ENCODE measurements at places on chromosomes 2 and 18.

DNA sequence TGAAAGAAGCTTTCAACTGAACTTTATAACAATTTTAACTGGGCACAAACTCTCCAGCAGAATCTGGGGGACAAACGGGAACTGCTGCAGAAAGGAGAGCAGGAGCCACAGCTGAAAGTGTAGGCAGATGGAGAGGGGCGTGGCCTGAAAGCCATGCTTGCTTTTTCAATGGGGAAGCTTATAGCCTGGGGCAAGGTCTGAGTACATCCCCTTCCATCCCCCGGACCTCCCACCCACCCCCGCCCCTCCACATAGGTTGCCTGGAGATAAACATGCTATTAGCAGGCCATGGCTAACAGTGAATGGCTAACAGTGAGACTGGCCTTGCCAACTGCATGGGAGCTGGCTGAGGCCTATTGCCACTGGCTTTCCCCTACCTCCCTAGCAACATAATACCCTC, 317.9 kb upstream of the TANK start:
- no peaks in the 10 kb centered on the region for H3K27me3 ChIP-seq
- no peaks in the 10 kb centered on the region for H3K36me3 ChIP-seq
- no peak for DNase-seq
- no peak overlapping the region for H3K4me3 ChIP-seq

DNA sequence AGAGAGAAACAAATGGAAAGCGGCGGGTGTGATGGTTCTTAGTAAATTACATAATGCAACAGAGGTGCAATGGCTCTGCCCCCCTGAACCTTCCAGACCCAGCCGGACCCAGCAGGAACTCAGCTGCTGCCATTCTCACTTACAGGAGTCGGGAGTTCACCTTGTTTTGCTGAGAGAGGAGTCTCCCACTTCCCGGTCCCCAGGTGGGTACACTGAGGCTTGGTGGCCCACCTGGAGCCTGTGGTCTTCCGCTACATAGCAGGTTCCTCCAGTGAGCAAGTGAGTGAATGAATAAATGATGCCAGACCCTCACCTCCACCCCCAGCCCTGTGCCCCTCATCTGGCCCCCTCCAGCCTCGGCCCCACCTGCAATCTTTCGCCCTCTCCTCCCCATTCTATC, 11.2 kb downstream of the BIN1 start:
- no peak overlapping the region for H3K4me3 ChIP-seq
- peak overlapping the region; percentile 69 for H3K27ac ChIP-seq
- H3K36me3 ChIP-seq, result no peaks in the 10 kb centered on the region
- peaks cover 65% of the 10 kb centered on the region for H3K4me1 ChIP-seq
- H3K27me3 ChIP-seq, result no peaks in the 10 kb centered on the region
- no peak for DNase-seq

DNA sequence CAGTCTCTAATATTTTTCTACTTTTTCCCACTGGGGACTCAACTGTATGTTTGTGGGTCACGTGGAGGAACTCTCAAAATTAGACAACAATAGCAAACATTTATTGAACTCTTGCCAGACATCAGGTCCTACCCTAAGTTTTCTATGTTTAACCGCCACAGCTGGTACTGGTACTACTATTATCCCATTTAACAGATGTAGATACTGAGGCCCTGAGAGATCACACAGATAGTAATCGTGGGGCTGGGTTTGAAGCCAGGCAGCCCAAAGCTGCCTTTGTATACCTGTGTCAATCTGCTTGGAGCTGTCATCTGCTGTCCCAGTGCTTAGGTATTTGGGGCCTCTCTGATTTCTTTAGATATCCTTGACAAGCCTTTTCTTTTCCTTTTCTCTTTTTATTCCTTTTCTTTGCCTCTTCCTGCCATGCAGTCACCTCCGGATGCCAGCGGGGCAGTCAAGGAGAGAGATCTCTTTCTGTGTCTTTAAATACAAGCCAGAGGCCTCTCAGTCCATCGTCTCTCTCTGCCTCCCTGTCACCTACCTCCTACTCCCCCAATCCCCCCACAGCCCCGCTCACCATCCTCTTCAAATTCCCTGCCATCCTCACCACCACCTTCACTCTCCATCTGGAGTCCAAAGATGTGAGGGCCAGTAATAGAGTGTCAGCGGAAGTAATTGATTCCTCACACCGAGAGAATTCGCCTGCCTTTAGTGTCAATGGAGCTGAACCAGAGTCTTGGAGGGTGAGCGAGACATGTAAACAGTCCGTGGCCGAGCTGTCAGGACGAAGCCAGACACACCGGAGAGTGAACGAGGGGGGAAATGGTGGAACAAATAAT, 23.4 kb downstream of the NRP2 start:
- H3K27ac ChIP-seq, result peak overlapping the region; percentile 96
- H3K4me1 ChIP-seq, result peaks cover 86% of the 10 kb centered on the region
- no peak overlapping the region for H3K4me3 ChIP-seq
- DNase-seq, result no peak
- H3K27me3 ChIP-seq, result no peaks in the 10 kb centered on the region

- no peaks in the 10 kb centered on the region for H3K36me3 ChIP-seq
- H3K27me3 ChIP-seq, result no peaks in the 10 kb centered on the region
- no peak overlapping the region for H3K4me3 ChIP-seq
- peaks cover 7% of the 10 kb centered on the region for H3K4me1 ChIP-seq
- DNase-seq, result peak; percentile 85
Measured at GRCh38 chr2:168849610-168850009, 40.6 kb downstream of the SPC25 start.

DNA sequence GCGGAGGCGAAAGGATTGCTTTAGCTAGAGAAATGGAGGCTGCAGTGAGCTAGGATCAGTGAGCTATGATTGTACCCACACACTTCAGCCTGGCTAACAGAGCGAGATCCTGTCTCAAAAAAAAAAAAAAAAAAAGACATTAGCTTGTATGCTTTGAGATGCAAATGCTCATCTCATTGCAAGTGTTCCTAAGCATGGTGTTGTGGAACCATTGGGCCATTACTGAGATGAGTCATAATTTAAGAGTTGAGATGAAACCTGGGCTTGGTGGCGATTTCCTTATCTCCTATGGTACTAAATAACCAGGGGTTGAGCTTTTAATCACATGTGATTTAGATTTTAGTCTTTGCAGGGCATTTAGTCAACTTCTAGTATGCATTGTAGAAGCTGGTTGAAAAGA, 2.2 kb downstream of the PLEKHA3 start:
- no peak overlapping the region for H3K4me3 ChIP-seq
- no peak for DNase-seq
- H3K36me3 ChIP-seq, result no peaks in the 10 kb centered on the region
- no peaks in the 10 kb centered on the region for H3K27me3 ChIP-seq
- peaks cover 63% of the 10 kb centered on the region for H3K4me1 ChIP-seq

DNA sequence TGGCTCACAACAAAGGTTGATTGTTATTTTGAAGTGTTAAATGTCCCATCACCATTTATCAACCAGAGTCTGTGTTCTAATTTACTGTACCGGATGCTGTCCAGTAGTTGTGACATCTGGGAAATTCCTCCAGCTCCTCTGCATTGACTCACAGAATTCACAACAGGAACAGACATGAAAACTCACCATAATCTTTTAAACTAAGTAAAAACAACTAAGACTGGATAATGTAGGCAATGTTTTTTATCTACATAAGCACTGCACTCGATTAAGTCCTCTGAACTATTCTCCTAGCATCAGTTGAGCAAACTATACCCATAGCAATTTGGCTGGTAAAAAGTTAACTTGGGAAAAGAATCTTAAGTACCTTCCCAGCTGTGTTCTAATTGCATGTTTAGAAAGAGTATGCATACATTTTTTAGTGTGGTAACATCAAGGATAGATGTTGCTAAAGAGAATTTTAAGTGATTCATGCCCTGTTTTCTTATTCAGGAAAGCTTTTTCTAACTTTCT, 42.9 kb upstream of the MYO1B start:
- H3K4me1 ChIP-seq, result no peaks in the 10 kb centered on the region
- no peaks in the 10 kb centered on the region for H3K27me3 ChIP-seq
- no peak for DNase-seq
- H3K27ac ChIP-seq, result no peak overlapping the region

- DNase-seq, result peak; percentile 75
- H3K36me3 ChIP-seq, result no peaks in the 10 kb centered on the region
- H3K27me3 ChIP-seq, result no peaks in the 10 kb centered on the region
- H3K4me1 ChIP-seq, result peaks cover 7% of the 10 kb centered on the region
- H3K27ac ChIP-seq, result peak within 1 kb of the TSS; percentile 82
Measured at GRCh38 chr2:173075781-173076580, at the start of gene MAP3K20. Gene MAP3K20 (plus strand): TSS chr2:173075846. CDS start chr2:173091032, 15,186 bp downstream.

DNA sequence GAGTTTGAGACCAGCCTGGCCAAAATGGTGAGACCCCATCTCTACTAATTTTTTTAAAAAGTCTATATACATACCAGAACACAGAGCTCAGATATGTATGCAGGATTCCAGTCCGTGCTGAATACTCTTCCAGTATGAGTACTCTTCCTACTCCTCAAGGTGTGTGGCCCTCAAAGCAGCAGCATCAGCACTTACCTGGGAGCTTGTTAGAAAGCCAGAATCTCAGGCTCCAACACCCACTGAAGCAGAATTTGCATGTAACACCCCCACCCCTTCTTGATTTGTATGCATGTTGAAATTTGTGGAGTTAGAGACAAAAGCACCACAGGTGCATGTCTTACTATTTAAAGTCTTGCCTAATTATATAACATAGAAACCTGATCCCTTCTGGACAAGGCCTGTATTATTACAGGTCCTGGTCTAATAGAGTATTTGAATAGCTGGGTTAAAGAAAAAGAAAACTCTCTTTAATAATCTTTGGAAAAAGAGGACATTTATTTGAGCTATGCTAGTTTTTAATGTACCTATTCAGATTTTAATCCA, 50.3 kb upstream of the NFE2L2 start:
- H3K27me3 ChIP-seq, result no peaks in the 10 kb centered on the region
- H3K27ac ChIP-seq, result no peak overlapping the region
- H3K4me1 ChIP-seq, result no peaks in the 10 kb centered on the region
- H3K4me3 ChIP-seq, result no peak overlapping the region

- no peaks in the 10 kb centered on the region for H3K27me3 ChIP-seq
- H3K36me3 ChIP-seq, result no peaks in the 10 kb centered on the region
- no peak for DNase-seq
- no peaks in the 10 kb centered on the region for H3K4me1 ChIP-seq
Measured at GRCh38 chr2:201999279-201999678, 34.4 kb upstream of the FZD7 start.

GRCh38 chr2:18410543-18410942, 149.9 kb downstream of the RDH14 start:
- DNase-seq, result no peak
- H3K4me3 ChIP-seq, result no peak overlapping the region
- H3K4me1 ChIP-seq, result no peaks in the 10 kb centered on the region
- H3K36me3 ChIP-seq, result no peaks in the 10 kb centered on the region
- H3K27me3 ChIP-seq, result no peaks in the 10 kb centered on the region
- no peak overlapping the region for H3K27ac ChIP-seq

DNA sequence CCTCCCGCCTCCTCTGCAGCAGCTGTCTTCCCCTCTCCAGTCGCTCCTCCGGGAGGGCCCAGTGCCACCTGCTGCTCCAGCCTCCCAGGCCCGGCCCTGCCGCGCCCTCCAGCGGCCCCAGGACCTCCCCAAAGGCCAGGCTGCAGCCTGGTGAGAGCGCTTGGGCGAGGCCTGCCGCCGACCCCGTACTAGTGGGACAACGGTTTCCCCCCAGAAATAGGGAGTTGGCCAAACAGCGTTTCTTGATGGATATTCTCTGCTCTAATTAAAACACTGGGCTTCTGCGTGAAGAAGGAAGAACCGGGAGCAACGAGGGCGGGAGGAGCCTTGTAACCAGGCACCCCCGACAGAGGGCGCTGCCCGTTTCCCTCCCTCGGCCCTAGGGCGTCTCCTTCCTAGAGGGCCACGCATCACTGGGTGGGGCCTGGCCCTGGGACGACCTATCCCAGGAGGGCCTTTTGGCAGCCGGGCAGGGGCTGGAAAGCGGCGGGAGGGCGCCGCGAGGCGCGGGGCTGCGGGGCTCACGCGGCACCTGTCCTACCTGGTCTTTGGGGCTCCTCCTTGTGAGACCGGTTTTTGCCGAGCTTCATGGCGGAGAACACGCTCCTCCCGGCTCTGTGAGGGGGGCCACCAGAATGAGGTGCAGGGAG, 25.4 kb upstream of the OTOF start:
- H3K27me3 ChIP-seq, result no peaks in the 10 kb centered on the region
- peak overlapping the region; percentile 6 for H3K27ac ChIP-seq
- H3K4me3 ChIP-seq, result no peak overlapping the region
- peaks cover 11% of the 10 kb centered on the region for H3K4me1 ChIP-seq
- H3K36me3 ChIP-seq, result no peaks in the 10 kb centered on the region

DNA sequence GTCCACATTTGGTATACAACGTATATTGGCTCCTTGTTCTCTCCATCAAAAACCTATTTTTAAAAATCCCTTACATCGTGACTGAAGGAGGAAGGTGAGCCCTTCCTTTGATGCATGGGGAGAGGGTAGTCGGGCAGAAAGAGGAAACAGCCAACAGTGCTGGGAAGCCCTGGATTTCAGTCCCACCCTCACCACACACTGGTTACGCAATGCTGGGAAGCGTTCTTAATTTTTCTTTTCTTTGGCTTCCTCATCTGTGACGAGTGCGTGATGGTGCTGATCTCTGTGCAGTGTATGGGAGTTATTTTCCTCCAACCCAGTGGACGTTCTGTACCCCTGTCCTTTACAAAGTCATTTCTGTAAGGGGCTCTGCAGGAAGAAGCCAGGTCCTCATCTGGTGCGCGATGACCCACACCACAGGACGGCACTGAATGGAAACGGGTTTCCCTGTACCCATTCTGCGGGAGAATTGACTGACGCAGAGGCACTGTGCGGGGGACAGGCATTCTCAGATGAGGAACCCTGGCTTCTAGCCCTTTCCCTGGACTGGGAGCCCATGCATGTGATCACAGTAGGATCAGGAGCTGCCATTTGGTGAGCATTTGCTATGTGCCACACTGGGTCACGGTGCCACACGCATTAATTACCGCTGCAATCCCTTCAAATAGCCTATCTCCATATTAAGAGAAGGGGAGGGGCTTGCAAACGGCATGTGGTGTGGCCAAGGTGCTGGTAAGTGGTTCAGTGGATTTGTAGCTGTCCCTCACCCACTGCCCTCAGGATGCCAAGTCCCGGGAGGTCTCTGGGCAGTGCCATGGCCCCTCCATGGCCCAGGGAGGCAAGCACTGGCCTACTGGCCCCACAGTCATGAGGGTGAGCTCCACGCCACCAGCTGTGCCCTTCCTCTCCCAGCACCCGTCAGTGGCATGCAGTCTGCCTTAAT, 4.3 kb downstream of the COLEC11 start:
- no peaks in the 10 kb centered on the region for H3K27me3 ChIP-seq
- H3K4me3 ChIP-seq, result no peak overlapping the region
- H3K4me1 ChIP-seq, result peaks cover 6% of the 10 kb centered on the region
- H3K27ac ChIP-seq, result no peak overlapping the region
- DNase-seq, result no peak

DNA sequence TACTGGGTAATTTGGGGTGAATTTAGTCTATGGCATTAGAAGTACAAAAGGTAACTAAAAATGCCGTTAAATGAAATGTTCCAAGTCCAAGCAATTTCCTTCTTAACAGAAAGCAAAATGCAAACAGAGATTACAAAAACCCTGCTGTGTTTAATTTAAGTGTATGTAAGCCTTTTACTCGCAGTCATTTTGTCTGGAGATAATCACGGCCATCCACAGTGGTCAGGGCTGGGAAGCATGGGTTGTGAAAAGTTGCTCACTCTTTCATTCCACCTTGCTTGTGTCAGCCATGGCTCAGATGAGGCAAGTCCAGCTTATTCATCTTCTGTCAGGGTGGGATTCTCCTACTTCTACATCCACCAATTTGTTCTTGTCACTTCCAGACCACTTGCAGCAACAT, 983.6 kb upstream of the ZEB2 start:
- H3K4me3 ChIP-seq, result no peak overlapping the region
- no peak for DNase-seq
- no peaks in the 10 kb centered on the region for H3K4me1 ChIP-seq
- H3K36me3 ChIP-seq, result no peaks in the 10 kb centered on the region
- H3K27ac ChIP-seq, result no peak overlapping the region

- peak; percentile 36 for DNase-seq
- H3K27ac ChIP-seq, result no peak overlapping the region
- no peaks in the 10 kb centered on the region for H3K36me3 ChIP-seq
- no peaks in the 10 kb centered on the region for H3K4me1 ChIP-seq
Measured at GRCh38 chr2:237262838-237263771, 150.9 kb downstream of the COL6A3 start.
